Fibroblast of mammary gland (primary cell): ENCODE measurements at places on chromosomes 7 and 10.
A peak's percentile ranks its signal among the peaks of the same experiment; 100 is the strongest.

- peak; percentile 60 for DNase-seq
Observed at GRCh38 chr7:77335581-77335980, 80.6 kb downstream of the GSAP start.

- no peak for DNase-seq
Observed at GRCh38 chr10:114431414-114432135, 27.3 kb upstream of the AFAP1L2 start.

- DNase-seq, result no peak
Observed at GRCh38 chr10:123241391-123242141, 87.4 kb downstream of the BUB3 start.

GRCh38 chr10:43078175-43078985 is 1.5 kb downstream of the RET start:
- no peak for DNase-seq

DNA sequence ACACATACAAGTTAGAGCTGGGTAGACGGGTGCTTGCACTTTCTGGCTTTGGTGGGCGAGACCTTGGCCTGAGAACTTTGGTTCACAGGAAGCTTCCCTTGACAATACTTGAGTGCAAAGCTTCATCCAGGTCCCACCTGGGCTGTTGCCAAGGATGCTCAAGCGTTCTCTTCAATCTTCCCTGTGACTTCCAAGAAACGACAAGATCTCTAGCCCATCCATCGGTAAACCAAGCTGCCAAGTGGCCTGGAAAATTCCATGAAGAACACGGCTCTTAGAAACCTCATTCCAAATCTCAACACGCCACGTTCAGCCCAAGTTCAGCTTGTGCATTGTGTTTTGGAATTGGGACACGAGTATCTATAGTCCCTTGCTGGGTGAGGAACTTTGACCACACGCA is 84.7 kb downstream of the CHST15 start:
- DNase-seq, result no peak

- peak; percentile 37 for DNase-seq
Observed at GRCh38 chr7:30920021-30920583, 8.4 kb downstream of the AQP1 start.

- no peak for DNase-seq
Observed at GRCh38 chr10:32381165-32381564, 34.2 kb upstream of the EPC1 start.

DNA sequence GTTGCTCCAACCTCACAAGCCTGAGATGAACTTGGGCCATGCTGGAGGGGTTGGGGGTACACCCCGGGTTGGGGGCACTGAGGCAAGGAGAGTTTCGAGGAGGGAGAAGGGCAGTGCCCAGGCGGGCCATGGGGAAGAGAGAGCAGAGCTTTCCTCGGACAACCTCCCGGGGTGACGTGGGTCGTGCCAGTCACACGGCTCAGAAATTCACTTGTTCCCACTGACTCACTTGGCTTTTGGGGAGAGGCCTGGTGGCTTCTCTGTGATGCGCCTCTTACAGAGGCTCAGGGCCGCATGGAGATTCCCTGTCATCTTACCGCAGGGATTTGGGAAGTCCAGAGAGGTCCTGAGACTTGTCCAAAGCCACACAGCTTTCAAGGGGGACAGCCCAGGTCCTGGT is 2.9 kb downstream of the LAT2 start:
- no peak for DNase-seq

GRCh38 chr7:1622441-1622840 is 47.6 kb upstream of the ELFN1 start:
- DNase-seq, result no peak

DNA sequence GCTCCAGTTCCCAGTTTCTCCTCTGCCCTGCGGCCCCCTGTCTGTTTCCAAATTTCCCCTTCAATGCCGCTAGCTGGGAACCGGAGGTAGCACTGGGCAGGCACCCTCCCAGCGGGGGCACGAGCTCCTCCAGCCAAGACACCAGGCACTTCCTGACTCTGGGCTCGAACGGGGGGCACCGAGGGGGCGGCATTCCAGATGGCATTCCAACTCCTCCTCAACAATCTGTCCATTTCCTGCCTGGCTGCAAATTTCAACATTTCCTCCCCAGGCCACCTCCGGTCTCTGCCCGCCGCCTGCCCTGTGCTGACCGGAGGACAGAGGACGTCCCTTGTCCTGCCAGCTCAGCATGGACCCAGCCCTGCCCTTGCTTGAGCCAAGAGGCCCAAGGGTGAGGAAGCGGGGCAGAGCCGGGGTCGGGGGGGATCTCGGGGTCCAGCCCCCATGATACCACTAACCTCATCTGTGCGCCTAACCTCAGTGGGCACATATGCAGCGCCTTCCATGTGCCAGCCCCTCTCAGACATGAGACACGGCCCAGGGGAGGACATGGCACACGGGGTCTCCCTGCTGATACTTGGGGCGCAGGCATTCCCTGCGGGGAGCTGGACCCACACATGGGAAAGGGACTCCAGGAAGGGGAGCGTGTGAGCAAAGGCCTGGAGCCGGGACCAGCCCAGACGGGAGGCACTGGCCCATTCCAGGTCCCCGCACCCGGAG is 58.0 kb downstream of the PDGFA start:
- no peak for DNase-seq

DNA sequence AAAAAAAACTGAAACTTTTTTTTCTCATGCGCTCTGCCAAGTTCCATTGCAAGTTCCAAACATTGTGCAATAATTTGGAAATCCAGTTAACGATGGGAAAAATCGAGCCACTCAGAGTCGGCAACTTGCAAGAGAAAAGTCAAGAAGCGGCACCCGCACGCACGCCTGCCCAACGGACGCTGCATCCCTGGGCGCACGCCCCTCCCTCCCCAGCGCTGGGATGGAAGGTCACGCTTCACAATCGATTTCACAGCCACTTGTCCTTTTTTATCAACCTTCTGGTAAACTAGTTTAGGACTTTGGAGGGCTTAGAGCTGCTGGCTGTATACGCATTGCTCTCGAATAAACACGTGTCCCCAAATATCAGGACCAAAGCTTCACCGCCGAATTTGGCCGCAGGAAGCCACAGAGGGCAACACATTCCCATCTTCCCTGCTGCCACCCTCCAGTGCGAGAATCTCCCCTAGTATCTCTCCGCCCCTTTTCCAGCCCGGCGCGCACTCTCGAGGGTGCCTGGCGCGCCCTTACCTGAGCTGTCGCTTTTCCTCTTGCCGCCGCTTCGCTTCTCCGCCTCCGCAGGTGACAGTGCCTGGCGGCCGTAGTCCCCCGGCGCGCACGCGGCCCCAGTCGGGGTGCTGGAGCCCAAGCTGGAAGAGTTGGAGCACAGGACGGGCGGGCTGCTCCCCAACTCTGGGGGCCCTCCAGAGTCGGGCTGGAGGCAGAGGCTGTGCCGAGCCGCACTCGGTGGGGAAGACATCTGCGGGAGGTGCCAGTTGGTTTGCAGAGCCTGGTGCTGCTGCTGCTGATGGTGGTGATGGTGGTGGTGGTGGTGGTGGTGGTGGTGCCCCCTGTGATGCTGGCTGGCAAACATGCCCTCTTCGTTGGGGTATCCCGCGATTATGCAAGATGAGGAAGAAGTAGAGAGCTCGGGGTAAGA is 857 bp downstream of the MEOX2 start:
- peak; percentile 83 for DNase-seq

GRCh38 chr10:20713420-20713819 is 183.7 kb downstream of the NEBL start:
- DNase-seq, result no peak

- no peak for DNase-seq
Observed at GRCh38 chr10:25974897-25975459, 40.9 kb downstream of the MYO3A start.

GRCh38 chr7:122588621-122589020 is 110.3 kb downstream of the RNF133 start:
- DNase-seq, result peak; percentile 90

DNA sequence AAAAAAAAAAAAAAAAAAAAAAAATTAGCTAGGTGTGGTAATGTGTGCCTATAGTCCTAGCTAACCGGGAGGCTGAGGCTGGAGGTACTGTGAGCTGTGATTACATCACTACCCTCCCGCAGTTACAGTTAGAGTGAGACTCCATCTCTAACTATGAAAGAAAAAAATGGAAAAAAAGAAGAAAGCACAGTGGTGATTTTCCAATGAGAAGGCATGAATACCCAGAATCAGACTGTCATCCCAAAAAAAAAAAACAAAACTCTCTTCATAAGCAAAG is 269.9 kb upstream of the MKLN1 start:
- DNase-seq, result peak; percentile 19

- DNase-seq, result peak; percentile 29
Observed at GRCh38 chr10:114821915-114822443, 399 bp downstream of the FHIP2A start.

DNA sequence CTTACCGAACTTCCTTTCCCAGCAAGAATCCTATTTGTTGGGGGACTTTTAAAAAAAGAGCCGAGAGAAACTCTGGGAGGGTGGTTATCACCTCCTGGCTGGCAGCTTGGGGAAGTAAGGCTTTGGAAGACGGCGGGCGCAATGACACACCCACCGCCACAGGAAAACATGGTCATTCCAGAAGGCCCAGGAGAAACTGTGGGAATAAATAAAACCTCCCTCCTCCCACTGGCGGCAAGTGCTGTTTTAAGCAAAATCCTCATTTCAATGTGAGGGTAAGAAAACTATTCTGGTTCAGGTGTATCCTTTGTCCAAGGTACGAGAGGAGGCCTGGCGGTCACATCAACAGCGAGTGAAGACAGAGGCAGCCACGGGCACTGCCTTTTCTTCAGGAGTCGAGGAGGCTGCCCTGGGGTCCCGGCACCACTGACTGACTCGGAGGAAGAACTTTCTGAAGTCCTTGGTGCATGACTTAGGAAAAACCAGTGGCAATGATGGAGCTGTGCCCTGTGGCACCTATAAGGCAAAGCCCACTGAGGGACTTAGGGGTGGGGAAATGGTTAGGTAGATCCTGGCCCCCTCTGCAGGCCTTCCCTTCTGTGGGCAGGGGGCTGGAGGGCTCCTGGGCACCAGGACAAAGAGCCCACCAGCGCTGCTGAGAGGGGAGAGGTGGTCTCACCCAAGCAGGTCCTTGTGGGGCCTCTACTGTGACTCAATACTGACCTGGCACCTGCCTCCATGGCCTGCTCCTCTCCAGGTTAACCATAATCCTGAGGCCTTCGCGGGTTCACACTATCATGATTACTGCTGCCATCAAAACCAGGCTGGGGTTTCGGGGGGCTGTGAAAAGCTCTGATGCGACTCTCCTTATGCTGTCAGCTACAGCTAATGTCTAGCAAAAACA is 21.4 kb downstream of the DNAJB12 start:
- no peak for DNase-seq

GRCh38 chr7:128742206-128742605 is 3.0 kb downstream of the CALU start:
- peak; percentile 94 for DNase-seq

DNA sequence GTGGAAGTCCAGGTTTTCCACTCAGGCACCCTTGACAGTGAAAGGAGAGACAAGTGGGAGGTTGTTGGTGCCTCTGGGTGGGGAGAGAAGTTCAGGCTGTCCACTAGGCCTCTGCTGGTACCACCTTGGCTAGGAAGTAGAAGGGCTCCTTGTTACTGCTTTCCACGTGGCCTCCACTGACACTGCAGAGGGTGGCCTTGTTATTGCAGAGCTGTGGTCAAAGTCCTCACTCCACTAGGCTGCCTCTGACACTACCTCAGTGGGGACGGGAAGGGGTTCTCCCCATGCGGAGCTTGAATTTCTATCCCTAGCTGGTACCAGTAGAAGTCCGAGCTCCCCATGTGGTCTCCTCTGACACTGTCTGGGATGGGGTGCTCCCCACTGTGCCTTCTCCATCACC is 14.9 kb upstream of the STOX1 start:
- no peak for DNase-seq

- DNase-seq, result peak; percentile 97
Observed at GRCh38 chr10:3805791-3806461, 20.9 kb upstream of the KLF6 start.

DNA sequence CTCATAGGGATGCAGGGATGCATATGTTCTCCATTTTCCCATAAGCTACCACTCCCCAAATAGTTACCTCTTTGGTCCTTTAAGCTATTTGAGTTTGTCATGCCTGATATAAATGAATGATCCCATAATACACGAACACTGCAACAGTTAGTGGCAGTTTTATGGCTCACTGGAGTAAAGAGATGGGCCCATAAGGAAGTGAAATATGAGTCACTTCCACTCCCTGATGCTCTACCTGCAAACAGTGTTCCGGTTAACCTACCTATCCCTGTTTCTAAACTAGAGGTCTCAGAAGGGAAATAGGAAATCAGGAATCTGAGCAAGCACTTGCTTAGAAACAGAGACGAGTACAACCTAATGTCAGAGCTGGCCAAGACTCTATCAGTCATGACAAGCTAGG is 71.7 kb downstream of the CALD1 start:
- DNase-seq, result no peak

DNA sequence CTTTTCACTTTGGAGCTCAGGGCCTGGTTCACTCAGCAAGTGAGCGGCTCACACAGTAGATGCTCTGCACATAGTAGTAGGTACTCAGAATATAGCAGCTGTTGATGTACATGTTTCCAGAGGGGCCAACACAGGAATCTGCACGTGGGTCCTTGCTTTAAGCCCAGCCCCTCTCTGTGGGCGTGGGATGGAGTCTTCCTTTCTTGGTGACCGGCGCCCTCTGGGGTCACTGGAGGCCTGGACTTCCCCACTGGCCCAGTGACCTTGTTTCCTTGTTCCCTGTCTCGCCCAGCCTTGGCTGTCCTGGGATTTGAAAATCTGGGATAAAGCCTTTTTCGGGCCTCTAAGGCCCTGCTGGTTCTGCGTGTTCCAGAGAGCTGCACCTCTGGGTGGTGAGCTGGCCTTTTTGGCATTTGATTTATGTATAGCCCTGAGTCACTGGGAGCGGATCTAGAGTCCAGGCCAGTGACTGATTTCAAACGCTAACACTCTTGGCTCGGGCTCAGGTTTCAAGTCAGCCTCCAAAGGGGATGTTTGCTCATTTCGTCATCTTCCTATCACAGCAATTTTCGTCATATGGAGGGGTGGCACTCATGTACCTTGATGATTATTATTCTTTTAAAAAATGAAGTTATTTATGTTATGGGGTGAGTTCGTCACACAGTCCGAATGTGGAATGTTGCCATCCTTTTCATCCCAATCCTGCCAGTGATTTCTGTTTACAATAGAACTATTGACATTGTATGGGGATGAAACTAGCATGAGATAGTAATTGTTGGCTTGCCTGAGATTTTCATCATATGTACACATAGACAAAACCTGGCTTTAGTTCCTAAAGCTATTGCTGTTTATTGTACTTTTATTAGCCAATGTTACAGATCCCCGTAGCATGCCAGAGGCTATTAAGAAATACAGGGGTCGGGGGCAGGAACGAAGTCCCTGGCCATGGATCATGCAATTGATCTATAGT is 65.5 kb downstream of the CUX1 start:
- peak; percentile 100 for DNase-seq

DNA sequence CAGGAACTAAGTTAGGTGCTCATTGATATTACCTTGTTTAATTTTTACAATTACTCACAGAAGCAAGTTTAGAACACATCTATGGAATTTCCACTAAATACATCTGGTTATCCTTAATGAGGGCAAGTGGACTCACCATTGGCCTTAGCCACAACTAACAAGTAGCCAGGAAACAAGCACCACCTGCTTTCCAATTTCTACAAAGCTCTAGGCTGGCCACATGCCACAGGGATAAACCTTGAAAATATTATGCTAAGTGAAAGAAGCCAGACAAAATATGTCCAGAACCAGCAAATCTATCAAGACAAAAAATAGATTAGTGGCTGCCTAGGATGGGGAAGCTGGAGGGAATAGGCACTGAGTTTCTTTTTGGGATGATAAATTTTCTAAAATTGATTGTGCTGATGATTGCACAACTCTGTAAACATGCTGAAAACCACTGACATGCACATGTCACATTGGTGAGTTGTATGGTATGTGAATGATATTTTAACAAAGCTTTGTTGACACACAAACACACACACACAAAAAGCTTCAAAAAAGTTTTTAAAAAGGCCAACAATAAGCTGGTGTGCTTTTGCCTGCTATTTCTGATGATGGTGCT is 179.4 kb downstream of the CPEB3 start:
- peak; percentile 22 for DNase-seq
